ENCODE measurements at places on chromosomes 3 and 15. TPM values are rescaled to one million over a fixed set of nuclear protein-coding genes. Genes with fewer than 3 reads are reported as not detected.

Gene PARP16
- 6.9 TPM for total RNA-seq

Gene PLIN1
- total RNA-seq = 0.33 TPM

Gene CFAP100
- total RNA-seq = not detected

Gene STT3B
- total RNA-seq = 126 TPM

Gene MYL3
- total RNA-seq = 0.65 TPM

Gene INSYN1
- total RNA-seq = under 0.01 TPM

Gene IL16
- total RNA-seq = 0.43 TPM

Gene KAT2B
- 20.6 TPM for total RNA-seq

Gene GOLGA6B
- total RNA-seq = not detected
